ENCODE measurements at places on chromosomes 16 and 17. TPM values are rescaled to one million over a fixed set of nuclear protein-coding genes. Genes with fewer than 3 reads are reported as not detected.

Gene GLIS2
- 5.3 TPM for total RNA-seq

Gene GDPD3
- 0.60 TPM for total RNA-seq

Gene ABCC6
- not detected for total RNA-seq

Gene CD300E
- not detected for total RNA-seq
